Heart right ventricle (tissue), 16 donors: ENCODE measurements at places on chromosomes 1 and 21. TPM values are rescaled to one million over a fixed set of nuclear protein-coding genes. Genes with fewer than 3 reads are reported as not detected.

C2CD2 gene
- total RNA-seq, result 7.5 TPM

S100A14 gene
- 2.4 TPM for total RNA-seq

TNFRSF8 gene
- total RNA-seq, result 0.21 TPM

ARHGEF2 gene
- 79.8 TPM for total RNA-seq

TIMM17A gene
- total RNA-seq, result 93.1 TPM

COL11A1 gene
- total RNA-seq, result not detected

UBE4B gene
- 76.8 TPM for total RNA-seq

ZNF695 gene
- total RNA-seq, result not detected

ADORA1 gene
- 8.5 TPM for total RNA-seq

KCNN3 gene
- total RNA-seq, result 1.1 TPM

RABIF gene
- 5.2 TPM for total RNA-seq

KCNT2 gene
- total RNA-seq, result 1.0 TPM

IL20 gene
- total RNA-seq, result not detected

PLEKHG5 gene
- total RNA-seq, result 12.5 TPM

CRYBG2 gene
- total RNA-seq, result not detected

CDA gene
- total RNA-seq, result 3.5 TPM

PSEN2 gene
- total RNA-seq, result 23.0 TPM

DCST2 gene
- 0.30 TPM for total RNA-seq

ETV3L gene
- not detected for total RNA-seq

SAMD13 gene
- 1.8 TPM for total RNA-seq

IRF6 gene
- 28.3 TPM for total RNA-seq

RYR2 gene
- 672 TPM for total RNA-seq

TSACC gene
- not detected for total RNA-seq

CD1B gene
- total RNA-seq, result not detected

ACOT11 gene
- 25.8 TPM for total RNA-seq

DEPDC1 gene
- 0.25 TPM for total RNA-seq

GJA8 gene
- not detected for total RNA-seq

CDC14A gene
- 2.7 TPM for total RNA-seq

PITHD1 gene
- 37.6 TPM for total RNA-seq

HES2 gene
- not detected for total RNA-seq

HES3 gene
- not detected for total RNA-seq

SLC44A3 gene
- 7.0 TPM for total RNA-seq

MSH4 gene
- total RNA-seq, result 0.17 TPM

GPR37L1 gene
- not detected for total RNA-seq

ASCL5 gene
- not detected for total RNA-seq

RHD gene
- not detected for total RNA-seq

CD2 gene
- 1.6 TPM for total RNA-seq

ESRRG gene
- total RNA-seq, result 43.9 TPM

PGLYRP4 gene
- not detected for total RNA-seq

FAM163A gene
- not detected for total RNA-seq

HLX gene
- total RNA-seq, result 11.0 TPM

NBPF10 gene
- 0.66 TPM for total RNA-seq

ARTN gene
- total RNA-seq, result not detected

KRTAP6-3 gene
- not detected for total RNA-seq

LRRC53 gene
- not detected for total RNA-seq

SPRR1B gene
- not detected for total RNA-seq
